Glutamatergic neuron (in vitro differentiated cells): ENCODE measurements at places on chromosomes 2 and 18. TPM values are rescaled to one million over a fixed set of nuclear protein-coding genes. Genes with fewer than 3 reads are reported as not detected.
A peak's percentile ranks its signal among the peaks of the same experiment; 100 is the strongest.

GRCh38 chr2:17540093-17540812 lies at the start of gene VSNL1:
Gene VSNL1, plus strand, starts transcription at chr2:17540696. Its CDS starts 51,379 bp downstream, at chr2:17592075.
- peaks cover 14% of the 10 kb centered on the region for H3K4me1 ChIP-seq
- no peaks in the 10 kb centered on the region for H3K36me3 ChIP-seq
- H3K27me3 ChIP-seq: peaks cover 6% of the 10 kb centered on the region

DNA sequence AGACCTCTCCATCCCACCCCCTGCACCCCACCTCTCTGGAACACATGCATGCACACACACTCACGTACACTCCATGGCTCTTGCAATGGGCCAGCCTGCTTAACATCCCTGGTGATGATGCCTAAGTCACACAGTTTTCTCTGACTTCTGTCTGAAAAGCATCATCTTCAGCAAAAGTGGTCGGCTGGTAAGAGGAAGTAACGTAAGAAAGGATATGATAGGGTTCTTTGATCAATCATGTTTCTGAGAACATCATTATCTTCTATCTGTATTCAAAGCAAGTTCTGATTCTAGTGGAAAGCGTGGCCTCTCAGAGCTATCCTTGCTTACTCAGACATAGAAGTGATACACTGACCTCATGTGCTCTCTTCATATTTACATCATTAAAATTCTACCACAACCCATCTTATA lies 11.4 kb upstream of the NDUFV2 start:
- H3K27me3 ChIP-seq: peaks cover 1% of the 10 kb centered on the region
- H3K27ac ChIP-seq: no peak overlapping the region
- DNase-seq: no peak
- no peaks in the 10 kb centered on the region for H3K36me3 ChIP-seq

DNA sequence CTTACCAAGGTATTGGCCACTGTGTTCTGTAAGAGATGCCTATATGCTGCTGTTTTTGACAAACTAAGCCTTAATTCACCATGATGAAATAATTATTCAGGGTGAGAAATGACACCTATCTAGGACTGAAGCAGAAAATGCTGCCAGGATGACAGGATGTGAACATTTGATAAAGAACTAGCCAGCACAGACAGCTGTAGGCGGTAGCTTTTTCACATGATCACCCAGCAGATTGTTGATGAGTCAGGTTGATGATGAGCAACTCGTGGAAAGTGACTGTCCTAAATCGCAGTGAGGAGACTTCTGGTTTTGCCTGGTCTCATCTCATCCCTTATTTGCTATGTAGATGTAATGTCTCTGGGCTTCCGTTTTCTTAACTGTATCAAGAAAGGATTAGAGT lies 144.1 kb downstream of the PRPF40A start:
- peaks cover 4% of the 10 kb centered on the region for H3K4me1 ChIP-seq
- H3K36me3 ChIP-seq: no peaks in the 10 kb centered on the region
- no peak for DNase-seq
- H3K27me3 ChIP-seq: no peaks in the 10 kb centered on the region
- H3K27ac ChIP-seq: peak overlapping the region; percentile 39
- no peak overlapping the region for H3K4me3 ChIP-seq

GRCh38 chr2:173298536-173299097 lies 56.1 kb upstream of the CDCA7 start:
- H3K36me3 ChIP-seq: peaks cover 16% of the 10 kb centered on the region
- H3K4me1 ChIP-seq: no peaks in the 10 kb centered on the region
- no peak overlapping the region for H3K4me3 ChIP-seq

- no peaks in the 10 kb centered on the region for H3K27me3 ChIP-seq
- H3K27ac ChIP-seq: no peak overlapping the region
- no peak overlapping the region for H3K4me3 ChIP-seq
- DNase-seq: no peak
Observed at GRCh38 chr2:218230882-218231281, 13.9 kb downstream of the ARPC2 start.

GPAT2 gene
- 0.47 TPM for total RNA-seq

GRCh38 chr2:200383380-200384110 lies 77.1 kb downstream of the SPATS2L start:
- H3K4me1 ChIP-seq: peaks cover 20% of the 10 kb centered on the region
- no peaks in the 10 kb centered on the region for H3K36me3 ChIP-seq
- no peak overlapping the region for H3K27ac ChIP-seq

POMC gene
- total RNA-seq: 0.29 TPM

SP5 gene
- 1.8 TPM for total RNA-seq

- no peak overlapping the region for H3K4me3 ChIP-seq
- H3K36me3 ChIP-seq: no peaks in the 10 kb centered on the region
- H3K4me1 ChIP-seq: no peaks in the 10 kb centered on the region
- DNase-seq: no peak
Observed at GRCh38 chr2:170493426-170494097, 221.6 kb upstream of the SP5 start.

- no peak for DNase-seq
- H3K36me3 ChIP-seq: no peaks in the 10 kb centered on the region
- H3K27me3 ChIP-seq: no peaks in the 10 kb centered on the region
Observed at GRCh38 chr18:9876867-9877654, 8.7 kb upstream of the TXNDC2 start.

GRCh38 chr2:165587335-165587938 lies 117.9 kb downstream of the CSRNP3 start:
- peaks cover 10% of the 10 kb centered on the region for H3K36me3 ChIP-seq
- H3K27me3 ChIP-seq: peaks cover 2% of the 10 kb centered on the region
- peaks cover 3% of the 10 kb centered on the region for H3K4me1 ChIP-seq
- H3K27ac ChIP-seq: no peak overlapping the region
- H3K4me3 ChIP-seq: no peak overlapping the region
- no peak for DNase-seq

DNA sequence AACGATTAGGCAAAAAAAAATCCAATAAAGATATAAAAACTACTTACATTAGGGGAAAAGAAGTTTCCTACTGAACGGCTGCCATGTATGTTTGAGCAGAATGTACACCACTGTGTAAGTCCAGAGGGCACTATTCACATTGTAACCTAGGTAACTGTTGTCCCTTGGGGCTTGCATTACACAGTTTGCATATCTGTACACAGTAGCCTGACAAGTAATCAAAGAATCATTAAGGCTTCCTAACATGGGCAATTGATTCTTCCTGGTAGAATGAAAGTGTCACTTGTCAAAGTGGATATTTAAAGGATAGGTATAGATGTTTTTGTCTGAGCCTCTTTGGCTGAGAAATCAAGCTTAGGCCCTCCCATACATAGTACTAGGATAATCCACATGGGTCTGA lies 39.1 kb downstream of the PLEK start:
- peaks cover 4% of the 10 kb centered on the region for H3K27me3 ChIP-seq
- no peaks in the 10 kb centered on the region for H3K4me1 ChIP-seq
- no peak overlapping the region for H3K27ac ChIP-seq
- no peak overlapping the region for H3K4me3 ChIP-seq

DNA sequence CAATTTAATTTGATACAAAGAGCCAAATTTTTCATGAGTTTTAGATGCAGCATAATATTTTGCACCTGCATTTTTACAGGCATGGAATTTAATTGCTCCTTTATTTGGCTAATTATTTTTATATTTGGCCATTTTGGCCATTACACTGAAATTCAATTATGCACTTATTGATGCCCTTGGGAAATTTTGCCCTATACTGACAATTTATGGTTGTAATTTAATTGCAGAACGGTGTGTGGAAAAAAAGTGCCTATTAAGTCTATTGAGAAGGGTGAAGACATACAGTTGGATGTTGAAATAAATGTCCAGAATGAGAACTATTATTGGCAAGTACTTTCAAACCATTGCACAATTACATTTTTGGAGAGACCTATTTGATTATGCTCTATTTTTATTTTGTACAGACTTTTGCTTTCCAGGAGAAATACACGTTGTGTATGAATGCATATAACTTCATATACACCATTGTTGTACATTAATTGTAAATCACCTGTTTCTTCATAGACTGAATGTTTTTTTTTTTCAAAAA lies 1319.3 kb upstream of the CDH2 start:
- no peak overlapping the region for H3K27ac ChIP-seq
- no peaks in the 10 kb centered on the region for H3K27me3 ChIP-seq
- no peaks in the 10 kb centered on the region for H3K36me3 ChIP-seq
- no peak overlapping the region for H3K4me3 ChIP-seq
- no peaks in the 10 kb centered on the region for H3K4me1 ChIP-seq
- no peak for DNase-seq

DNA sequence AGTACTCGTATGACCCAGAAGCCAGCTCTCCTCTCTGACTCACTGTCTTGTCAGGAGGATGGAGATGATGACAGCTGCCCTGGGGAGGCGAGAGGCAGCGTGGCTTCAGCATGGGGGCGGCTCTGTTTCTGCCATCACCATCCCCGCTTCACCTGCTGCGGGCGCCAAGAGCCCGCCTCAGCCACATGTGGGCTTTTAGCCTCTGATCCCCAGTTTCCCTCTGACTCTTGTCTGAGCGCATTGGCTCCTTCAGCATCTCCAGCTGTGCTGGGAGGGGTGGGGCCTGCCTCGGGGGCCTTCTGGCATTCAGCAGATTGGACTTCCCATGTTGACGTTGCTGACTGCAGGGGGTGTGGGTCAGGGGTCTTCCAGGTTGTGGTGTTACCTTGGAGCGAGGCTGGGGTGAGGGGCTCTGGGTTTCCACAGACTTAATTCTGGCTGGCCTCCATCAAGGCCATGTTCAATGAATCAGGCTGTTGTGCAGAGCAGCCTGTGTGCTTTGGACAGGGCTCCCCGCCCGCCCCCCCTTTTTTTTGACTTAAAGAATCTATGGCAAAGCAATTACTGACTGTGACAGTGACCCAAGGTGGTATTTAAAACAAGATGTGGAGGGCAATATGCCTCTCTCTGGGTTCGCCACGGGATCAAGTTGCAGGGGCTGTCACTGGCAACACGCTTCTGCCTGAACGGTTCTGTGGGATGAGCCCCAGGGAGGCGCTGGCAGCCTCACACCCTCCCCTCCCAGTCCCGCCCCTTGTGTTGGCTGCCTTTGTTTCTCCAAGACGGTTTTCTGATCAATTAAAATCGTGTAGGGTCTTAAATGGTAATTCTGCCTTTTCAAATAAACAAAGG lies 228.3 kb downstream of the LDLRAD4 start:
- H3K4me3 ChIP-seq: peak overlapping the region; percentile 60
- peak; percentile 50 for DNase-seq
- H3K36me3 ChIP-seq: no peaks in the 10 kb centered on the region
- H3K27ac ChIP-seq: peak overlapping the region; percentile 63
- peaks cover 10% of the 10 kb centered on the region for H3K27me3 ChIP-seq

DNA sequence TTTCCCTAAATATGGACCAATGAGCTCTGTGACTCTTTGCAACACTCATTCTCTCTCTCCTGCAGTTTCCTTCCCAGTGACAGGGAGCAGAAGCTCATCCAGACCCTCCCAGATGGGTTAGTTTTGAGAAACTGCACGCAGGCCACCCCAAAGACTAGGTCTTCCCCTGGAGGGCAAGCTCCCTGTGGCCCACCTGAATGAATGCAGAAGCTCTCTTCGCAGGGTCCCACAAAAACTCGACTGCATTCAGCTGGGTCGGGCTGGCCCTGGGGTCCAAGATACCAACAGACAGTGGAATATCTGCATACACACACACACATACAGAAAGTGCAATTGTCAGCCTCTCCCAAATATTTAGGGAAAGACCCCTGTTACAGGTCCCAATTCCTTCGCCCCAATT lies 37.0 kb downstream of the TFCP2L1 start:
- no peaks in the 10 kb centered on the region for H3K27me3 ChIP-seq
- no peak overlapping the region for H3K27ac ChIP-seq
- no peak for DNase-seq
- H3K4me3 ChIP-seq: no peak overlapping the region

DNA sequence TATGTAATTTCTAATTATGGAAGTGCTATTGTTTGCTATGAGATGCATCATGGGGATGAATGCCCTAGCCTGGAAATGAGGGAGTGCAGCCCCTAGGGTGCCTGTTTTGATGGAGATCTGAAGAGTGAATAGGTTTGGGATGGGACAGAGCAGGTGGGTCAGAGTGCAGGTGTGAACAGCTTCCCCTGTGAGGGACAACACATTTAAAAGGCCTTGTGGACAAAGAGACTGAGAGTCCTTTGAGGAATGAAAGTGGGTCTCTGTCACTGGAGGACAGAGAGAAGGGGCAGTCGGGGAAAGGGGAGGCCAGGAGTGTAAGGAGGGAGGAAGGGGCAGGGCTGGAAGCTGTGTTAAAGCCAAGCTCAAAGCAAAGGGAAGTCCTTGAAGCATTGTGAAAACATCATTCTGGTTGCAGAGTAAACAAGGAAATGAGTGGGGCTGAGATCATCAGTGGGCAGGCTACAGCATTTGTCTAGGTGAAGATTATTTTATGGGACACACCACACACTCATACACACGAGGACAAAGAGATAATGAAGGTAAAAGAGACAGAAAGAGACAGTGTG lies 877.6 kb downstream of the SLC4A3 start:
- H3K27me3 ChIP-seq: no peaks in the 10 kb centered on the region
- no peaks in the 10 kb centered on the region for H3K4me1 ChIP-seq

- DNase-seq: no peak
- H3K27ac ChIP-seq: no peak overlapping the region
- H3K4me3 ChIP-seq: no peak overlapping the region
- no peaks in the 10 kb centered on the region for H3K36me3 ChIP-seq
- H3K27me3 ChIP-seq: peaks cover 6% of the 10 kb centered on the region
- peaks cover 21% of the 10 kb centered on the region for H3K4me1 ChIP-seq
Observed at GRCh38 chr2:69578198-69578540, 65.4 kb downstream of the AAK1 start.

LINC00305 gene
- not detected for total RNA-seq

DNA sequence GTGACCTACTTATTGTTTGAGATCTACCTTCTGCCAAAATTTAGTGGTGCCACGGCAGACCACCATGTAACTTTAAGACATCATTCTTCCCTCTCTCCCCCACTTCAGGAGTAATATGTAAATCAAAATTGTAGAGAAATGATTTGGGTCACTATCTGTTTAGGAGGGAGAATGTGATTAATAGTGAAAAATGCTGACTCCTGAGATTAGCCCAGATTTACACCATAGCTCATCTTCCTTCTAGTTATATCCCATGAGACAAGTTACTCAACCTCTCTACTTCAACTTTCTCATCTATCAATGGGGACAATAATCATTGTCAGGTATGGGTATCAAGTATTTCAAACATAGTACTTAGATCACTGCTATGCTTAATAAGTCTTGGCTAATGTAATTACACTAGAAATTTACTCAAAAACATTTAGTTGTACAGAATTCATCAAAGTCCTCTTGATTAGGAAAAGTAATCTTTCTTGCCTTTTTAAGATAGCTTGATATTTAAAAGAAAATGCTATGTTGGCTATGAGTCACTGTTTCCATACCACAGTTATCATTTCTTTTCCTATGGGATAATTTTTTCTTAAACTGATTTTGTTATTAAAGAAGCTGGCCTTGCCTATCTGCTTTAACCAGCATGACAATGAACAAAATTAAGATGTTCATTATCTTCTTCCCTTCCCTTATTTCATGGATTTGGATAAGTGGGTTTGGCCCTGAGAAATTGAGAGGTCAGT lies 1038.9 kb upstream of the ZEB2 start:
- no peaks in the 10 kb centered on the region for H3K27me3 ChIP-seq
- no peak overlapping the region for H3K4me3 ChIP-seq
- H3K36me3 ChIP-seq: no peaks in the 10 kb centered on the region
- no peak overlapping the region for H3K27ac ChIP-seq
- no peak for DNase-seq
- H3K4me1 ChIP-seq: peaks cover 5% of the 10 kb centered on the region

GRCh38 chr2:23806201-23806600 lies 120.7 kb downstream of the ATAD2B start:
- no peak overlapping the region for H3K4me3 ChIP-seq
- no peak overlapping the region for H3K27ac ChIP-seq
- H3K36me3 ChIP-seq: no peaks in the 10 kb centered on the region
- no peaks in the 10 kb centered on the region for H3K27me3 ChIP-seq
- no peaks in the 10 kb centered on the region for H3K4me1 ChIP-seq
- no peak for DNase-seq

GRCh38 chr2:219335373-219335786 lies 2.8 kb upstream of the RESP18 start:
- H3K4me3 ChIP-seq: no peak overlapping the region
- peaks cover 11% of the 10 kb centered on the region for H3K27me3 ChIP-seq
- H3K4me1 ChIP-seq: peaks cover 4% of the 10 kb centered on the region
- DNase-seq: no peak
- no peak overlapping the region for H3K27ac ChIP-seq
- H3K36me3 ChIP-seq: peaks cover 14% of the 10 kb centered on the region

LRP2 gene
- total RNA-seq: not detected

EMILIN2 gene
- total RNA-seq: 4.1 TPM
